Aorta (tissue), 5 donors: ENCODE measurements at places on chromosomes 2 and 18. TPM values are rescaled to one million over a fixed set of nuclear protein-coding genes. Genes with fewer than 3 reads are reported as not detected.

LIMS3 gene
- 16.6 TPM for total RNA-seq

FAM228A gene
- 1.7 TPM for total RNA-seq

COX7A2L gene
- 62.1 TPM for total RNA-seq

- H3K27ac ChIP-seq = no peak overlapping the region
- no peaks in the 10 kb centered on the region for H3K36me3 ChIP-seq
- H3K4me1 ChIP-seq = no peaks in the 10 kb centered on the region
Measured at GRCh38 chr2:23053601-23054000, 331.4 kb upstream of the KLHL29 start.

DNA sequence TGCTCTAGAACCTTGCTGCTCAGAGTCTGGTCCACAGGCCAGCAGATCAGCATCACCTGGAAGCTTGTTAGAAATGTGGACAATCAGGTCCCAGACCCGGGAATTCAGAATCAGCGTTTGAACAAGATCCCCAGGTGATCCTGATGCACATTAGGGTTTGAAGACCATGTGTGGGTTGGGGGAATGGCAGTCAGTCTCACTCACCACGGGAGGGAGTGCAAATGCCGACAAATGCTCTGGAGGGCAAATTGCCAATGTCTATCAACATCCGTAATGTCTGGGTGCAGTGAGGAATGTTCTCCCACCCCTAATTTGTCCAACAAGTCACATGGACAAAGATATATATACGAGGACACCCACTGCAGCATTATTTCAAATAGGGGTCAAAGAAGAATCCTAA is 34.5 kb downstream of the INPP5D start:
- no peak for DNase-seq
- no peak overlapping the region for H3K27ac ChIP-seq
- H3K27me3 ChIP-seq = no peaks in the 10 kb centered on the region
- H3K36me3 ChIP-seq = no peaks in the 10 kb centered on the region

DNA sequence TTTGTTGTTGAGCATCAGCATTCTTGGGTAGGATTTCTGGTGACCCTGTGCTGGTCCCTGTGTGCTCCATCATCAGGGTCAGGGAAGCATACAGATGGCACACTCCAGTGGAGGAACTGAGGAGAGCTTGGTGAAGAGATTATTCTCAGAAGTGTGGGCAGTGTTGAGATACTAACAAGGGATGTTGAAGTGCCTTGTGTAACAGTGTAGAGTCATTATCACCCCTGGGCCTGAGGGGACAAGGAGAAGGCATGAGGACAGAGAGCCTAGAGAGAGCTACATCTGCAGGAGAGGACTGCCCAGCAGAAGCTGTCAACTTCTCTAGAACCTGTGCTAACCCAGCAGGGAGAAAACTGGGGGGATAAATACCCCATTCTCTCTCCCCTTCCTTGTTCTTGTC is 189.0 kb downstream of the PLCL1 start:
- H3K36me3 ChIP-seq = no peaks in the 10 kb centered on the region
- DNase-seq = no peak

- no peak overlapping the region for H3K4me3 ChIP-seq
- H3K27me3 ChIP-seq = no peaks in the 10 kb centered on the region
- no peak for DNase-seq
- no peak overlapping the region for H3K27ac ChIP-seq
- H3K4me1 ChIP-seq = no peaks in the 10 kb centered on the region
- H3K36me3 ChIP-seq = no peaks in the 10 kb centered on the region
Measured at GRCh38 chr18:55413474-55413873, 174.5 kb downstream of the TCF4 start.

DNA sequence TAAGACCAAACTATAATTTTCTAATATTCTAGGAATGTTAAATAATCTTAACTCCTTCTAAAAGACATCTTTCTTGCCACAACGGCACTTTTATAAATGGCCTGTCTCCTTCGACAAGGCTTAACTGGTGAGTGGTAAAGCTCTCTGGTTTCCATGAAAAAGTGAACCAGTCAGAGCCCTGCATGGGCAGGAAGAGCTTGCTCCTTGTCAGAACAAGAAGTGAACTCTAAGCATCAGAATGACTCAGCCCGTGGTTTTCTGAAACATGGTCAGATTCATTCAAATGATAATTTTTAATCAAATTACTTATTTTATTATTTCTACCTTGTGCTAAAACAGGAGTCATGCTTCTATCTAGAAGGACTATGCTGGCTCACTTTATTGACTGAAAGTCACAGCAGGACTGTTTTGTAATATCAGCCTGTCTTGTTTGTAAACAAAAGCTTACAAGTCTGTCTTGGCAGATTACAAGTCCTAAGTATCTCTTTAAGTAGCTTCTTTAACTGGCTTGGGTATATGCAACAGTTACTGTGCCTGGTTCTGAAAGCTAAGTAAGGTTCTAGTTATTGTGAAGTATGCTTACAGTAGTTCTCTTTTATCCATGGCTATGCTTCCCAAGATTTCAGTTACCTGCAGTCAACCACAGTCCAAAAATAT is 245.4 kb downstream of the NAPG start:
- no peaks in the 10 kb centered on the region for H3K4me1 ChIP-seq
- H3K36me3 ChIP-seq = no peaks in the 10 kb centered on the region
- H3K4me3 ChIP-seq = no peak overlapping the region
- H3K27ac ChIP-seq = no peak overlapping the region

DNA sequence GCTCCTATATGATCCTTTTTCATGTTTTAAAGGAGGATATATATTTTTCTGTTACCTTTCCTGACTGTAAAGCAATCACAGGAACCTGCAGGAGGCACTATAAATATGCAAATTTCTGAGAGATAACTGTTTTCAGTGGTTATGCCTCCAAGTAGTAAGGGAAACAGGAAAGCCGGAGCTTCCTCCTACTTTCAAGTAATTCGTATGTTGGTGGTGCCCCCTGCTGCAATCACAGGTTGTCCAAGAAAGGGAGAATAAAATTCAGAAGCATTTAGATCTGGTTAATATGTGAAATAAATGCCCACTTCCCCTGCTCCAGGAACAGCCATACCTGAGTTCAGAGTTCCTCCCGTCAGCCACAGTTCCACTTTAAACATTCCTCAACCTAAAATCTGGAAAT is 12.0 kb upstream of the BCL11A start:
- no peaks in the 10 kb centered on the region for H3K27me3 ChIP-seq
- H3K4me3 ChIP-seq = no peak overlapping the region
- H3K36me3 ChIP-seq = no peaks in the 10 kb centered on the region
- H3K4me1 ChIP-seq = no peaks in the 10 kb centered on the region

- no peaks in the 10 kb centered on the region for H3K36me3 ChIP-seq
- no peak overlapping the region for H3K27ac ChIP-seq
- DNase-seq = no peak
- no peak overlapping the region for H3K4me3 ChIP-seq
Measured at GRCh38 chr18:76013057-76013456, 482.0 kb downstream of the ZNF516 start.

DNA sequence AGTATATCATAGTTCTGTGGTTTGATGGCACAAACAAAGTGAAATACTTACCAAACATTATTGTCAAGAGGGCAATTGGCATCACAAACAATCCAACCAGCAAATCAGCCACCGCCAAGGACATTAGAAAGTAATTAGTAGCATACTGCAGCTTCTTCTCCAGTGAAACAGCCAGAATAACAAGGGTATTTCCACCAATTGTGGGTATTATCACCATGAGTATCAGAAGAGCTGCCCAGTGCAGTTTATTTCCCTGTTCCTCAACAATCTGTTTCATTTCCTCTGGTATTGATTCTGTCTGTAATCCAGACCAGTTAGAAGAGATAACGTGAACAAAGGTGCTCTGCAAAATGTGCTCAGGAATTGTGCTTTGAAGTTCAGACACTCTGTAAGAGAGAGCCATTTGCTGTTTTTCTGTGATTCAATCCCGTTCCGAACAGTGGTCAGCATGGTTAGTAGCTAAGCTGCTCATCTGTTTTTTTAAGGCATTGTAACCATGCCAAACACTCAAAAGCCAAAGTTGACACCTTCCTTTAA is 1.4 kb downstream of the HTR2B start:
- DNase-seq = no peak
- no peaks in the 10 kb centered on the region for H3K4me1 ChIP-seq
- no peak overlapping the region for H3K4me3 ChIP-seq
- H3K27ac ChIP-seq = no peak overlapping the region
- no peaks in the 10 kb centered on the region for H3K36me3 ChIP-seq
- H3K27me3 ChIP-seq = no peaks in the 10 kb centered on the region
